Hematopoietic multipotent progenitor cell (in vitro differentiated cells): ENCODE measurements at places on chromosomes 2 and 18. TPM values are rescaled to one million over a fixed set of nuclear protein-coding genes. Genes with fewer than 3 reads are reported as not detected.

MFSD6 gene
- total RNA-seq, result 50.1 TPM

DNA sequence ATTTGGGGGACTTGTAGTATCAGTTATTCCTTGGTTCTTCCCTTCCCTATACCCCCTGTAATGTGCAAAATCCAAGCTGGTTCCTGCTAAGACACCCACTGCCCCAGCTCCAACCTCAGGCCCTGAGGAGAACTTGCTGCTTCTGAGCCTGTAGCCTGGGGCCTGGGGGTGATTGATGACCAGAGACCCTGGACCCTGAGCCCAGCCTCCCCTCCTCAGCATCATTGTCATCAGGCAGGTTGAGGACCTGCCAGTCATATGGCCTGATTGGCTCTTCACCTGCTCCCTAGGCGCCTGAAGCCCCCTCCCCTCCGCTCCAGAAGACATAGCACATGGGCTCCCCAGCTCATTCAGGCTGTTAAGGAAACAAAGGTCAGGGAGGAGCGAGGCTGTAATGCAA is 73.8 kb upstream of the YWHAQ start:
- no peak for DNase-seq

- DNase-seq, result no peak
These were observed 71.7 kb downstream of the EIPR1 start for GRCh38 chr2:3305952-3306351.

DNA sequence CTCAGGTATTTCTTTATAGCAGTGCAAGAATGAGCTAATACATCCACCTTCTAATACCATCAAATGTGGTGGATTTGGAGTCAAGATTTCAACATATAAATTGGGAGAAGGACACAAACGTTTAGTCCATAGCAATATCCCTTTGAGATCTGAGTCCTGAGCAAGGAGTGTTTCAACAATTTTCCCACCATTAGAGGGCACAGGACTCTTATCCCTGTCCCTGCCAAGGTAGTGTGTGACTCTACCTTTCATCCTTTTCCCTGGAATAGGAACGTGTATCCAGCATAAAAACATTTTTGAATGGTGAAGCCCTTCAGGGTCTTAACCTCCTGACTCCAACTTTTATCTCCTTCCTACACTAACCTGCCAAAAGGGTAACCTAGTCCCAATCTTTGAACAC is 181.3 kb upstream of the SRD5A2 start:
- no peak for DNase-seq
